ENCODE measurements at places on chromosomes 5 and 9.

DNA sequence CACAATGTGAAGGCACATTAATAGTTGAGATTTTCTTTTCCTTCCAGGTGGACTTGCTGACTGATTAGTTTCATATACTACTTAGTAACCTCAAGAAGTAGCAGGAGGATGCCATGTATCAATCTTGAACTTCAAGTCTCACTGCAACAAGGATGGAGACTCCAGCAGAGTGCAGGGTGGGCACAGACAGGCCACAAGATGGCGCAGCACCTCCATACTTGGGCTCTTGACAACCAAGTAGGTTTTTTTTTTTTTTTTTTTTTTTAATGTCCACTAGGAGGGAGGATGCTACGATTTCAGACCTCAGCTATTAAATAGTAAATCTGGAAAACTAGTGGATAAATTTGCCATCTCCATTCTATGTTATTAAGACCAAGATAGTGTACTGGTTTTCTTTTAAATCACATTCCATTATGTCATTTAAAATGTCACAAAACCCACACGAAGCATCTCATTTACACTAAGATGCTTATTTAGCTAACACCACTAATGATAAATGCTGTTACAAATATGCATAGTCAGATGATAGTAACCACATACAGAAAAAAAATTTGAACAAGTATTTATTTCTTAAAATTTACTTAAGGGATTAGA lies 58.6 kb downstream of the IL6ST start:
- peak; percentile 83 for DNase-seq

- no peak for DNase-seq
These were observed 103.2 kb downstream of the FSTL4 start for GRCh38 chr5:133508845-133509741.

GRCh38 chr5:72228960-72229359 lies 91.1 kb downstream of the MRPS27 start:
- no peak for DNase-seq

- DNase-seq = peak; percentile 83
These were observed 245.2 kb downstream of the EFNA5 start for GRCh38 chr5:107425541-107426031.

DNA sequence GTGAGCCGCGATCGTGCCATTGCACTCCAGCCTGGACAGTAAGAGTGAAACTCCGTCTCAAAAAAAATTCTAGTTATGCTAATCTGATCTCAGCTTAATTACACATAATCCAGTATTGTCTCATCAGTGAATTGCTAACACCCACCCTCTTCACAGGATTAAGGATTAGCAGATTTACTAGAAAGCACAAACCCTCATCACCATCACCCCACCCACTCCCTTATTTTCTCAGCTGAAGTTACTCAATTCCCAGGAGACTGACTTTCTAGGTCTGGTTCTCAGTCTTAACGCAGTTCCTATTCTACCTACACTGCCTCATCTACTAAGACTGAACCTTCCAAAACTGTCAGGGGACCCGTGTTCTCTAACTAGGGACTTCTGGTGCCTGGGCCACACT lies 9.0 kb downstream of the TOR1B start:
- DNase-seq = no peak

DNA sequence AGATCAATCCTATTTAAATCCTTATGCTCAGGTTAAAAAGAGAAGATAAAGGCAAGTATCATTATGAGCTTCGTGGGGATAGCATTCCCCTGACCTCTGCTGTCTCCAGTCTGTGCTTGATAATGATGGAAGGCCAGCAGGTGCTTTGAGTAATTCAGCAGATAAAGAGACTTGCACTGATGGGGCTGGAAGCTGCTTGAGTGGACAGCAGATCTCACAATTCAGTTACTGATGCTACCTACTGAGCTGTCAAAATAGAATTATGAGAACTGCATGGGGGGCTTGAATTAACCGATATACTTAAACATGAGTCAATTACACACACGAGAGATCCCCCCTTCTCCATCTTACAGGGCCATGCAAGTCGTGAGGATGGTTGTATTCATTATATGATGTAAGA lies 107.7 kb upstream of the GPR151 start:
- no peak for DNase-seq

- no peak for DNase-seq
These were observed 85.4 kb upstream of the SMARCA2 start for GRCh38 chr9:1929722-1930244.

DNA sequence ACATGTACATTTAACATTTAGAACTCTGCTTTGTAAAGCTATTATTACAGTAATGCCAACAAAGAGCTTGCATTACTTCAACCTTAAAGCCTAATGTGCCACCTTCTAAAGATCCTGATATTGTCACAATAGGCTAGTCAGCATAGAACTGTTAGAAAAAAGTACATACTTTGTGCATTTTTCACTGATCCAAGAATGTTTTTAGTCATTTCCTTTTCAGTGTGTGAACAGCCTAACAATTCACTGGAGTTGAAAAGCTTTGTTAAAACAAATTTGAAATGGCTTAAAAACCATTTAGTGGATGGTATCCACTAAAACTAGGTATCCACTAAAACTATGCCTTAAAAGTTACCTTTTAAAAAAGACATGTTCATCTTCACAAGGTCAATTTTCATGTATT lies 4.5 kb downstream of the RPS6 start:
- DNase-seq = peak; percentile 50

DNA sequence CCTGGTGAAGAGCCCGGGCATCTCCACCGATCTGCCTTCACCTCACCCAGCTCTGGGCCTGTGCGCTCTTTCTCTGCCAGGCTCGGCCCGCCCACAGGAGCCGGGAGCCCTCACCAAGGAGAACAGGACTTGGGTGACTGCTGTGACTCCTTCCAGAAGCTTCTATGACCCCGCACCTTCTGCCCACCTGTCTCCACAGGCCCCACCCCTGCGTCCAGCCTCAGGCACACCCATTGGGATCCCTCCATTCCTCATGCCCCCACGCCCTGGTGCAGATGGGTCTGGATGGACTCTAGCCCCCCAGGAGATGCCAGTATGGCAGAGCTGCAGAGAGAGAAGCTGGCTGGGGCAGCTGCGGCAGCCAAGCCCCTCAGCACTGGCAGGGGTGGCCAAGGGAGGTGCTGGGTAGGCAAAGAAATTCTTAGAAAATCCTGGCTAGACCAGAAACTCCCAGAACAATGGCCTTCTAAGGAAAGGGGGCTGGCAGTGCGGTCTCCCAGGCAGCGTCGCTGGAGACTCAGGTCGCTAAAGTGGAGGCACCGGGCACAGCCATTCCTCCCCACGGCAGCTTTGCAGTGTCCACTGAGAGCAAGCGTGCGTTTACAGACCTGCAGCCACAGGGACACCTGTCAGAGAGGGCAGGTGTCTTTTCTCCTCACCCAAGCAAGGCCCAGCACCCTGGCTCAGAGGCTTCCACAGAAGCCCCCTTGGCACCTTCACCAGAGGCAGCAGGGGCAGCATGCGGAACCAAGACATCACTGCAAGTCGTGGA lies 17.3 kb downstream of the LPCAT1 start:
- no peak for DNase-seq

DNA sequence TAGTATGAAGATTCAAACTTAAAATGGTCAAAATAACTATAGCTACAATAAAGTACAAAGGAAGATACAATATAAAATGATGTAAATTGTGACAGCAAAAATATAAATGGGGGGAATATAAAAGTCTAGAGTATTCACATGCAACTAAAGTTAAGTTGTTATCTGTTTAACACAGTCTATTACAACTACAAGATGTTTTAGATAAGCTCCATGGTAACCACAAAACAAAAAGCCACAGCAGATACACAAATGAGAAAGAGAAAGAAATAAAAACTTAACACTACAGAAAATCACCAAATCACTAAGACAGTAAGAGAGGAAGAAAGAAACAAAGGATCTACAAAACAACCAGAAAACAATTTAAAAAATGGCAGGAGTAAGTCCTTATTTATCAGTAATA lies 17.0 kb upstream of the SH3TC2 start:
- DNase-seq = no peak

- DNase-seq = peak; percentile 24
These were observed 6.3 kb upstream of the IFNA8 start for GRCh38 chr9:21402386-21403251.

DNA sequence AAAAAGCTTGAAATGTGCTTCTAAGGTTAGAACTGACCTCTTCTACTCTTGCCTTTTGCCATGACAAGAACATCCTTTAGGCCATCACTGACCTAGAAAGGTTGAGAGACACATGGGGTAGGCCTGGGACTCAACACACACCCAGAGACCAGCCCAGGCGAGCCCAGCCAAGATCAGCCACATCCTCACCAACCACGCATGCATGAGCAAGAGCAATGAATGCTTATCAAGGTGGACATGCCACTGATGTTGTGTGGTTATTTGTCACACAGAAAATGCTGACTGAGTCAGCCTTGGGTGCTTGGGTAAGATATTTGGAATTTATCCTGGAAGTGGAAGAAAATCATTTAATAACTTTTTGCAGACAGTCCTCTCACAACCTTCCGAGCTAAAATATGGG lies 39.4 kb downstream of the SMIM23 start:
- DNase-seq = peak; percentile 19

DNA sequence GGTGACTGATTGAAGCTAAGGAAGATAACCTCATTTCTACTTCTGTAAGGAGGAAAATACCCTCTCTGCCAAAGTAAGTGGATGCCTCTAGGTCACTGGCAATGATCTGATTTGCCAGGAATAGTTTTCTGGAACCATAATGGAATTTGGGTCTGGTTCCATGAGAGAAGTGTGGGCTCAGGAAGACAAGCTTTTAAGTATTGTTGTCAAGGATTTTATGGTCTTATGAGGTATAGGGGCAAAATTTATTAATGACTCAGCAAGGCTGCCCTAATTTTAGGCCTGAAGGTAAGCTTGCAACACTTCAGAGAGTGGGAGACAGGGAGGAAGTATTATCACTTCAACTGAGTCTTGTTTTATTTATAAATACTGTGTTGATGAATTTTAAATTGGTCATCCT lies 322.6 kb upstream of the ACTBL2 start:
- no peak for DNase-seq

- peak; percentile 98 for DNase-seq
These were observed 6.7 kb downstream of the ADAMTSL1 start for GRCh38 chr9:18480662-18481093.

GRCh38 chr9:4866239-4866969 lies 73.7 kb downstream of the RCL1 start:
- DNase-seq = no peak

DNA sequence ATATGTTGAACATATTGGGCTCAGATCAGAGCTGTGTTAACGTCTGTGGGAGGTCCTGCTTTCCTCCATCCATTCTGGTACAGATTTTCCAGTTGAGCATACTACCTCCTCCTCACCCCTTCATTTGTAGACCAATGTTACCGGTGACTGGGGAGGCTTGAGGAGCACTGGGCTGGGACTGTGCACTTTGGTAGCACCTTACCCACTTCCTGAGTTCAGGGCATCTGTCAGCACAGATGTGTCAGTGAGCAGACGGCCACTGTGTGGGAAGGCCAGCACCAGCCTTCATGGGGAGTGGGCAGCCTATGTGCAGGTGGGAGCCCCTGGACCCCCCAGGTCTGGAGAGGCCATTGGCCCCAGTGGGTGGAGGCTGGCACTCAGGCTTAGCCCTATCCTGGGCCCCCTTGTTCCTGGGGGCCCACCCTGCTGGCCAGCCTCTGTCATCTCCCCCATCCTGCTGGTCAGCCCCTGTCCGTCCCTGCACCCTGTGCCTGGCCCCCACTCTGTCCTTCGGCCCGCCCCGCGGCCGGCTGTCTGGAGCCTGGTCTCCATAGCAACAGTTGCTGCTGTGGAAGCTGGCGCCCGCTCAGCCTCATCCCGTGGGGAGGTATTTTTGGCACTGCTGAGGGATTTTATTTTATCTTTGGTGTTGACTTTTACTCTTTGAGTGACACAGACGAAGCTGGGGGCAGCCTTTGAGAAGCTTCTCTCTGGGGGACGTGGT lies 21.3 kb downstream of the WNK2 start:
- DNase-seq = peak; percentile 8

DNA sequence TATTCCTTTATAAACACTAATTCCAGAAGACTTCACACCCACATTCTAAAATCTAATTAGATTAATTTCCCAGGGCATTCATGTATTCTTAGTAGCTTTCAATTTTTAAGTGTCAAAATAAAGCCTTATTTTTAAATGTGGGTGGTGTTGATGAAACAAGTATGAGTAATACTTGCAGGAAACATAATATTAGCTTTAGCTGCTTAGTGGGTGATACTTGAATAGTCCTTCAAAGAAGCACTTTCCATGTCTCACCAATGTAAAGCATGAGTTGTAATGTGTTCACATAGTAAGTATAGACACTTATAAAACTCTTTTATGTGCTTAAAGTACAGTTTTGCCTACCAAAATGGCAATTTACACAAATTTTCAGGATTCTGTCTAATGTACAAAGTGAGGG lies 6.9 kb downstream of the FNBP1 start:
- DNase-seq = peak; percentile 49

DNA sequence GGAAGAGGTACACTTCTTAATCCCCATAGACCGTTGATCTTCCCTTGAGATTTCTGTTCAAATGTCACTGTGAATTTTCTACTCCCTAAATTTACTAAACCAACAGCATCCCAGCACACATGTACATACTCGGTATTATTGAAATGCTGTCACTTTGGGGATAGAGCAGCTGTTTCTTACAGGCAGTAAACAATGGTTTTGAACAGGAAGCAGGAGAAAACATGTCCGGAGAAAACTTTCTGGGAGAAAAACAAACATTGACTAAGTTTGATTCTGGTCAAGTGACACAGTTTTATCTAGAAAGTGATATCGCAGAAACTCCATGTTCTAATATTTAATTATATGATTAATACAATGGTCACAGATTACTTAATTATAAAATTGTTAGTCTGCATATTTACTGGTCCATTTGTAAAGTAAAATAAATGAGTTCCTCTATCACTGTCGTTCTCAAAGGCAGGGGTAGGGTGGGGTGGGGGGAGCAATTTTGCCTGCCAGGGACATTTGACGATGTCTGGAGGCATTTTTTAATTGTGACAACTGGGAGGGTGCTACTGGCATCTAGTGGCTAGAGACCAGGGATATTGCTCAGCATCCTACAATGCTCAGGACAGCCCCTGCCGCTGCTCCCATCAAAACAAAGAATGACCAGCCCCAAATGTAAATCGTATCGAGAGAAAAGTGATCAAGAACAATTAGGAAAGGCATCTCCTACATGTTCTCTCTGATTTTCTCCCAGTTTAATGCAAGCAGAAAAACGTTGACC lies 12.2 kb downstream of the TAS2R1 start:
- no peak for DNase-seq

DNA sequence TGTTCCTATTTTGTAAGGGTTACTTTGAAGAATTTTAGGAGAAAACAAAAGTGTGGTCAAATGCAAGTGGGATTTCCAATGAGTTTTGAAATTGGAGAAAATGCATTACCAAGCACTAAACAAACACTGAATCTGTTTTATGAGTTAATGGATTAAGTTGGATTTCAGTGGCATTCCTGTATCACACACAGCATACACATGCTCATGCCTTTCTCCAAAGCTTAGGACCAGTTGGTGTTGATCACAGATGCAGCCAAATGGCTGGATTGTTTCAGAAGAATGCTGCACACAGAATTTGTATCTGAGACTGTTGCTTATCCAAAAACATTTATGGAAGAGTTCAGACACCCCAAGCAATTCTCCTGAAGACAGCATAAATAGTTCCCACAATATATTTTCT lies 611.1 kb downstream of the ACTL7B start:
- DNase-seq = no peak

- no peak for DNase-seq
These were observed 39.1 kb upstream of the NOTCH1 start for GRCh38 chr9:136584934-136585333.
